ENCODE measurements at places on chromosomes 12 and 14. TPM values are rescaled to one million over a fixed set of nuclear protein-coding genes. Genes with fewer than 3 reads are reported as not detected.

The MYH6 gene
- not detected for total RNA-seq

The TIGAR gene
- 10.5 TPM for total RNA-seq

The SRRM4 gene
- total RNA-seq, result not detected

The AKAP6 gene
- total RNA-seq, result 65.4 TPM

- ATAC-seq, result no peak
These were observed 80.5 kb downstream of the TMEM260 start for GRCh38 chr14:56659964-56660551.

- ATAC-seq, result no peak
These were observed 288.2 kb downstream of the PAWR start for GRCh38 chr12:79402606-79403005.

DNA sequence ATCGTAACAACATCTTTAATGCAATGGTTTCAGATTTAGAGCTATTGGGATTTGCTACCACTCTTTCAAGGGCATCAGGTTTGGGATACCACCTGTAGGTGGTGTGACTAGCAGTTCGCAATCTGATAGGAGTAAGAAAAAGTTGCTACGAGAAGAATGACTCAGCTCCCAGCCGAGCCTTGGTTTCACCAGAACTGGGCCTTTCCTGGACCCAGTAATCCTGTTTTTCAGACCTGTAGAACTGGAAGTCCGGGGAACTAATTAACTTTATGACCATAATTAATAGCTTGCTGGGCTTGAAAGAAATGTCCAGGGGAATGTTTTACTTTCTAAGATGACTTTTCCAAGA, 770 bp downstream of the ABHD4 start:
- peak; percentile 86 for ATAC-seq

DNA sequence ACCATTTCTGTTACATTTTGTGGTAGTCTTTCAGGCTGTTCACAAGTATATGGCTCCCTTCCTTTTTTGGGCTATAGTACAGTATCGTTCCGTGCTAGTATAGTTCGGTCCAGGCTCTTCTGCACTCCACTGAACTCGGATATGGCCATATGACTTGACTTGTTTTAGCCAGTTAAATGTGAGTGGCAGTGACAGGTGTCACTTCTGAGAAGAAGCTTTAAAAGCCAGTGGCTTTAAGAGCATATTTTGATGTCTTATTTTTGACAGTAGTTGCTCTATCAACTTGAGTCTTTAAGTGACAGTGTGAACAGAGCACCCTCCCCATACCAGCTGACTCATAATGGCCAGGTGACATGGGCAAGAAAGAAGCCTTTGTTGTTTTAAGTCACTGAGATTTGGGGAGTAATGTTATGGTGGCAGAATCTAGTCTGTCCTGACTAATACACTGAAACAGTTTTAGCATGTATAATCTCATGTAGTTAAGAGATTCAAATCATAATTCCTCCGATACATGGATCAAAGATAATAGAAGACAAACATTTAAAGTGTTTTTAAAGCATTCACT, 64.6 kb downstream of the ANO4 start:
- ATAC-seq, result no peak

- ATAC-seq, result peak; percentile 67
These were observed 20.3 kb downstream of the RHOF start for GRCh38 chr12:121773011-121773777.

DNA sequence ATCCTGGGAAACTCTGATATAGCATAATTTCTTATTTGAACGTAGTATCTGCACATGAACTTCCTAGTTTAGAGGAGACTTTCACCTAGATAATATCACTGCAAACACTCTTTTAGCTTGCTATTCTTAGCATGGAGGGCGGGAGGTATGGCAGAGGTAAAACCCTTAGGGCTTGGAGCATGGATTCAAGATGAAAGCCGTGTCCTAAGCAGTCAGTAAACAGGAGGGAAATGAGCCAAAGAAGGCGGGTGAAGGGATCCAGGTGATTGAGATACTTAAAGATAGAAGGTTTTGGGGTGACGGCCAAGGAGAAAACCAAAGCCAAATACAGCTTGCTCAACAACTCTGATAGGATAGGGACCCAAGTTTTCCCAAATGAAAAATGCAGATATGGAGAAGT, 107.1 kb upstream of the BCAT1 start:
- ATAC-seq, result no peak

Data from gastroesophageal sphincter (tissue), 4 donors.